ENCODE measurements at places on chromosomes 5 and 9.

DNA sequence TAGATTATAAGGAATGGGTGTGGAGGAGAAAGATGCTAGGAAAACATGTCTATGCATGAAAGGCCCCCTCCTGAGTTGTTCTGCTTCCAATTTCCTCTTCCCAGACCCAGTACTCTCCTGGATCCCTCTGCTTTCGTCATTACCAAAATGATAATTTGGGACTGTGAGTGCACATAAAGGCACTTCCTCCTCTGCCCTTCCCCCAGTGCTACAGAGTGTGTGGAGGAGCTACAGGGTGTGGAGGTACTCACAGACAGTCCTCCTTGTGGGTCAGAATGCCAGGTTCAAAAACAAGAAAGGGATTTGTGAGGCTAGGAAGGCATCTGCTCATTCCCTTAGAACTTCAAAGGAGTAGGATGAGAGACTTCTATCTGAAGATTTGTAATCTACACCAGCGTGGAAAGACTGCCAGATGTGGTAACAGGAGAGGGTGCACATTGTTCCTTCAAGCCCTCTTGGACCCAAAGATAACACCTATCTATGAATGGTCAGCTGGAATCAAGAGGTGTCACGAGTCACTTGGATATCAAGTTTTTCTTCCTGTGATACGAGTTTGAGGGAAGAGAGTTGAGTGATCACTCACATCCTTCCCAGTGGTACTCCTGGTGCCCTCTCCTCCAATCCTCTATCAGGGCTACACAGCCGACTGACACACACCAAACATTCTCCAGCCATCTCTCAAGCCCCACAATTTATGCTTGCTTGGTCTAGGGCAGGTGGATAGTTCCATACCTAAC is 201.1 kb downstream of the EPB41L4A start:
- DNase-seq, result no peak

DNA sequence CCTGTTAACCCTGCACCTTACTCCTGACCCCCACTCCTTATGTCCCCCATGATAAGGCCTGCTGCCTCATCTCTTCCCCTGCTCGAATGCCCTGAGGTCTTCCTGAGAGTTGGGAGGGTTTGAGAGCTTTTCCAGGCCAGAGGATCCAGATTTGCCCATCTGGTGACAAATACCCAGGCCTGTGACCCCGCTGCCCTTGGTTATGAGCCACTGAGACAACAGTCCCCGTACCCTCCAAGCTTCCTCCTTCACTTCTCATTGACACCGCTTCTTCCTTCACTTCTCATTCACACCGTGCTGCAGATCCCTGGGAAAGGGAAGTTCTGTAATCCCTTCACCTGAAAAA is 593 bp downstream of the GM2A start:
- peak; percentile 33 for DNase-seq

DNA sequence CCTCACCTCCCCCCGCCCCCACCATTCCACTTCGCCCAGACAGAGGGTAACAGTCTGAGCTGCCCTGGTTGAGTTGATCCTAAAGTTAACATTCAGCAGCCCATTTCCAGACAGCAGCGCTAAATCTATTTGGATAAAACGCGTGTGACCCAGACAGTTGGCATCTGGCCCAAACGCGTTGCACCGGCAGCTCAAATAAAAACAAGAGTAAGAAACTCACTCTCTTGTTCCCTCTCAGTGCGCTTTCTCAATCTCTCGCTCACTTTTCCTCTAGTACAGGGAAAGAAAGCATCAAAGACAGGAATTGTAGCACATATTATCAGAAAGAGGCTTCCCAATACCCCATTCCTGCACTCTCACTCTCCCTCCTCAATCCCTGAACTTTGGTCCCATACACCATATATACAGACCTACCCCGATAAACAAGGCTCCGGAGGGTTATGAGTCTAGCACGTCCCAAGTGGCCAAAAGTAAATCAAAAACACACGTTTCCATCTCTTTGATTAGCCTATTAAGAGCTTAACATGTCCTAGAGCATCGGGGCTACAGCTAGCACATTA is 1.3 kb downstream of the ADAMTS6 start:
- peak; percentile 65 for DNase-seq

DNA sequence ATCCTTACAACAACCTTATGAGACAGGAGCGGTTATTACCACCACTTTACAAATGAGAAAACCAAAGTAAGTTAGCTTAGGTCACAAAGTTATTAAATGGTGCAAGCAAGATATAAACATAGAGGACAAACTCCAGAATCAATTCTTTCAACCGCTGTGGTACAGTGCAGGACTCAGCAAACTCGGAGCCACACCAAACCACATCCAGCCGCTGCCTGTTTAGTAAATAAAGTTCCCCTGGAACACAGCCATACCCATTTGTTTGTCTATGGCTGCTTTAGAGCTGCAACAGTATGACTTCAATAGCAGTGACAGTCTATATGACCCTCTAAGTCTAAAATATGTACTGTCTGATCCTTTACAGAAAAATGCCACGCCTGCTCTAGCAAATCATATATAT is 1567.2 kb upstream of the WWC1 start:
- DNase-seq, result no peak

Measured in KBM-7 (cell line).